ENCODE measurements at places on chromosomes 7 and 10.

DNA sequence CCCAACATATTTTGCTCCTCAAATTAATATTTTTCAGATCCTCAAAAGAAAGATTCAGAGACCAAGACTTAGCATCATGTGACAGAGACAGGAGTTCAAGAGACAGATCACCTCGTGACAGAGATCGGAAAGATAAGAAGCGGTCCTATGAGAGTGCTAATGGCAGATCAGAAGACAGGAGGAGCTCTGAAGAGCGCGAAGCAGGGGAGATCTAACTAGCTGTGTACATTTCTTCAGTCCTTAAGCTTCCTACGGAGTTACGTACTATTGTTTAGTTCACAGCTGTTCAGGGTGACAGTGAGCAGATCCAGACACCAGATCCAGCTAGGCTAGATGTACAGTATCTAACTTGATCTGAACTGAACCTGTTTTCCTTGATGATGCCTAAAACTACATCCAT is 61.3 kb downstream of the KLRG2 start:
- H3K36me3 ChIP-seq: peaks cover 32% of the 10 kb centered on the region
- DNase-seq: no peak
- H3K27me3 ChIP-seq: no peaks in the 10 kb centered on the region
- peaks cover 11% of the 10 kb centered on the region for H3K4me1 ChIP-seq

DNA sequence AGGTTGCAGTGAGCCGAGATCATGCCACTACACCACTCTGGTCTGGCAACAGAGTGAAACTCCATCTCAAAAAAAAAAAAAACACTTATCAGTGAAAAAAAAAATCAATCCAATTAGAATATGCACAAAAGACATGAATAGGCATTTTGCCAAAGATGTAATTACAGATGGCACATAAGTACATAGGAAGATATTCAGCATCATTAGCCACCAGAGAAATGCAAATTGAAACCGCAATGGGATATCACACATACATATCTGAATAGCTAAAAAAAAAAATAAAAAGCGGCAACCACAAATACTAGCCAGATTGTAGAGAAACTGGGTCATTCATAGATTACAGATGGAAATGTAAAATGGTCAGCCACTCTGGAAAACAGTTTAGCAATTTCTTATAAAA is 1310.8 kb downstream of the XPNPEP1 start:
- H3K4me1 ChIP-seq: no peaks in the 10 kb centered on the region
- no peaks in the 10 kb centered on the region for H3K36me3 ChIP-seq
- H3K27ac ChIP-seq: no peak overlapping the region
- no peak overlapping the region for H3K4me3 ChIP-seq

DNA sequence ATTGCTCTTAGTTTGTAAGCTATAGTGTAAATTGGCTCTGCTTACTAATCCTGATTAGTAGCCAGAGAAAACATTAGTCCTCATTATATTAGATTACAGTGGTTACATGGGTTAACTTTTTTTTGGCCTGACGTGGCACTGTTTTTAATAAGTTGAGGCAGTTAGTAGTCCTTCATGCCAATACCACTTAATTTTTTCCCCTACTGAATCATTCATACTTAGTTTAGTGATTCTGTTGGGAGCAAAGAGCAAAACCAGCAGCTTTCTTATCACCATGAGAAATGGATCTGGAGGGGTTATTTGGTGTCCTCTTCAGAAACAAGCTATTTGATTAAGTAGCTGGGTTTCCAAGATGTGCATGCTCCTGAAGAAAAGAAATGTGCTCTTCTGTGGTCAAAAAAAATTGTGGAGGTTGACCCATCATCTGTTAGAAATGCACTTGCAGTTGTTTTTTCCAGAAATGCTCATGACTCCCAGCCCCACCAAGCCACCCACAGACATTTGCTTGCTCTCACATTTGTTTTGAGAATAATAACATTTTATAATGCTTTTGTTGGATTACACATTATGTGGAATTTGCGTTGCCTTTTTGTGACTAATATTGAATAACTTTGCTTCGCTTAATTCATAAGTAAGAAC is 258.5 kb downstream of the HDAC9 start:
- no peak for DNase-seq
- no peaks in the 10 kb centered on the region for H3K36me3 ChIP-seq
- H3K4me1 ChIP-seq: no peaks in the 10 kb centered on the region

GRCh38 chr10:125144693-125145623 is 15.4 kb downstream of the CTBP2 start:
- no peaks in the 10 kb centered on the region for H3K27me3 ChIP-seq
- H3K4me3 ChIP-seq: no peak overlapping the region
- no peak overlapping the region for H3K27ac ChIP-seq
- H3K4me1 ChIP-seq: peaks cover 64% of the 10 kb centered on the region
- H3K36me3 ChIP-seq: no peaks in the 10 kb centered on the region

GRCh38 chr7:38825721-38826440 is 83.1 kb downstream of the VPS41 start:
- H3K4me1 ChIP-seq: no peaks in the 10 kb centered on the region
- no peak for DNase-seq
- no peaks in the 10 kb centered on the region for H3K36me3 ChIP-seq
- H3K27ac ChIP-seq: no peak overlapping the region

GRCh38 chr10:71127773-71128172 is 84.6 kb upstream of the UNC5B start:
- H3K4me3 ChIP-seq: no peak overlapping the region
- no peak for DNase-seq
- H3K36me3 ChIP-seq: no peaks in the 10 kb centered on the region
- no peak overlapping the region for H3K27ac ChIP-seq
- peaks cover 6% of the 10 kb centered on the region for H3K27me3 ChIP-seq
- peaks cover 7% of the 10 kb centered on the region for H3K4me1 ChIP-seq

GRCh38 chr7:108345710-108346336 is 110.4 kb downstream of the NRCAM start:
- no peaks in the 10 kb centered on the region for H3K4me1 ChIP-seq
- no peak overlapping the region for H3K4me3 ChIP-seq
- H3K27ac ChIP-seq: no peak overlapping the region
- no peaks in the 10 kb centered on the region for H3K36me3 ChIP-seq
- no peak for DNase-seq

GRCh38 chr7:16970732-16971482 is 89.1 kb upstream of the AGR3 start:
- no peak for DNase-seq
- no peaks in the 10 kb centered on the region for H3K4me1 ChIP-seq
- H3K36me3 ChIP-seq: no peaks in the 10 kb centered on the region
- no peaks in the 10 kb centered on the region for H3K27me3 ChIP-seq
- H3K27ac ChIP-seq: no peak overlapping the region
